ENCODE measurements at places on chromosomes 12 and 14.

- no peak for DNase-seq
These were observed 3.3 kb downstream of the PXN start for GRCh38 chr12:120261951-120262851.

GRCh38 chr14:37417833-37418232, 177.2 kb downstream of the FOXA1 start:
- no peak for DNase-seq

DNA sequence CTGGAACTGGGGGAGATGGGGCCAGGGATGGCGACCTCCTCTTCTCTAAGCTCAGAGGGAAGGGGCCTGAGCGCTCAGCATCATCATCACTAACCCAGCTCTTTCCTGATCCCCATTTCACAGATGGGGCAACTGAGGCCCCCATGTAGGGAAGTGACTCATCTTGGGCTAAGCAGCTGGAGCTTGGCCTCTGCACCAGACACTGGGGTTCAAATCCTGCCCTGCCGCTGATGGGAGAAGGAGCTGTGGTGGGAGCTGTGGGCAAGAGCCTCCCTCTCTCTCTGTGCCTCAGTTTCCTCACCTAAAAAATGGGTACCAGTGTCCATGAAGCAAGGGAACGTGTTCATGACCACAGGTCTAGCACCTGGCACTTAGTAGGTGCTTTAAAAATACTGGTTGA, 2.6 kb upstream of the TRPV4 start:
- no peak for DNase-seq

GRCh38 chr12:1595026-1595561, 713 bp upstream of the FBXL14 start:
- no peak for DNase-seq

DNA sequence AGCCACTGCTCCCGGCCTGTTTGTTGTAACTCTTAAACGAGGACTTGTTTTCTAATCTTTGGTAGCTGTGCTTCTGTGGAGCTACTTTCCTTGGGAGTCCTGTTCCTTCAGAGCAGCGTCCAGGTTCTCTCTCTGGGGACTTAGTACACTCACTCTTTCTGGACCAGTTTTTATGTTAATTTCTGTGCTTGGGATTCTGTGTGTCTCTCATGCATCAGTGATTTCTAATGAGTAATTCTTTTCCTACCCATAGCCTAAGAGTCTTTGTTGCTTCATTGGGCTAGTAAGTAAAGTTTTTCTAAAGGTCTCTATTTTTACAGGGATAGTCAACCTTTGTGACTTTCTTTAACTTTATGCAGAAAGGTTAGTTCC, 289.3 kb downstream of the FBXL14 start:
- DNase-seq, result no peak

GRCh38 chr14:55071870-55072640, 20.6 kb downstream of the MAPK1IP1L start:
- DNase-seq, result no peak

GRCh38 chr14:80055226-80055625, 156.1 kb downstream of the DIO2 start:
- no peak for DNase-seq

DNA sequence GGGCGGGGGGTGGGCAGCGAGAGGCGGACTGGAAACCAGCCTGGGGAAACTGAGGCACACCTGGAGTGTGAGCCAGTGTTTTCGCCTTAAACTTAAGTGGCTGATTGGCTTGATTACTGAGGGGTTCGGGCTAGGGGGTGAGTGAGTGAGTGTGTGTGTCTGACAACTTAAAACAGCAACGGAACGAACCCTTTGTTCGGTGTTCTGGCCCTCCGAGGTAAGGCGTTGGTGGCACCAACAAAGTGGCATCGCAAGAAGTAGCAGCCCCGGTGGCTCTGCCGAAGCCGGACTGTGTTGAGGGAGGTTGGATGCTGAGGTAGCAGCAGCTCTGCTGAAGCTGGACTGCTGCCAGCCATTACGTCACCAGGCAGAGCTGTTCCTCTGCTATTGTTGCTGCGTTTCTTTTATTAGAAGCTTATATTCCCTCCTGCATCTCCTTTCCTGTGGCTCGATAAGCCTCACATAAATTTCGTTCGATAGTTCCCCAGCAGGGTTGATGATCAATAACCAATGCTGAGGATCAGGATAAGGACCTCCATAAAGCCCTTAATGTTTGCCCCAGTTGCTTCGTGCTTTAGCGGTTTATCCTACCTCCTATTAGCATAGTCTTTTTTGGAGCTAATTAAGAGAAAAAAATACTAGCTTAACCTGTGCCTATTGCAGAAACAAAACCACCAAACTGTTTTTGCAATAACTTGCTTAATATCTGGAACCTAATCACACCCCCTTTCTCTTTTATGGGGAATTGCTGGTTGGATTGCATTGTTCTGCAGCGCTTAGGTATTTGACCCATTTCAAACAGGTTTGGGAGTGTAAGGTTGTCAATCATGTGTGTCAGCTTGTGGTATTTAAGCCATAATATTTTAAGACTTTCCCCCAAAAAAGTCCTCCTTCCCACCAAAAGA, 1.3 kb downstream of the GPR137C start:
- DNase-seq, result no peak

- DNase-seq, result no peak
These were observed 8.9 kb downstream of the FUT8 start for GRCh38 chr14:65421201-65421981.

- DNase-seq, result no peak
These were observed 67.0 kb downstream of the EML1 start for GRCh38 chr14:99860219-99860618.

- no peak for DNase-seq
These were observed 6.3 kb downstream of the RFLNA start for GRCh38 chr12:124301084-124301654.

- DNase-seq, result no peak
These were observed 127.7 kb upstream of the SFSWAP start for GRCh38 chr12:131583090-131583712.

- no peak for DNase-seq
These were observed 822.7 kb downstream of the NRXN3 start for GRCh38 chr14:78992867-78993266.

GRCh38 chr14:99968191-99968920, 96.9 kb upstream of the EVL start:
- no peak for DNase-seq

GRCh38 chr12:3455312-3455711, 35.7 kb upstream of the PRMT8 start:
- DNase-seq, result no peak

DNA sequence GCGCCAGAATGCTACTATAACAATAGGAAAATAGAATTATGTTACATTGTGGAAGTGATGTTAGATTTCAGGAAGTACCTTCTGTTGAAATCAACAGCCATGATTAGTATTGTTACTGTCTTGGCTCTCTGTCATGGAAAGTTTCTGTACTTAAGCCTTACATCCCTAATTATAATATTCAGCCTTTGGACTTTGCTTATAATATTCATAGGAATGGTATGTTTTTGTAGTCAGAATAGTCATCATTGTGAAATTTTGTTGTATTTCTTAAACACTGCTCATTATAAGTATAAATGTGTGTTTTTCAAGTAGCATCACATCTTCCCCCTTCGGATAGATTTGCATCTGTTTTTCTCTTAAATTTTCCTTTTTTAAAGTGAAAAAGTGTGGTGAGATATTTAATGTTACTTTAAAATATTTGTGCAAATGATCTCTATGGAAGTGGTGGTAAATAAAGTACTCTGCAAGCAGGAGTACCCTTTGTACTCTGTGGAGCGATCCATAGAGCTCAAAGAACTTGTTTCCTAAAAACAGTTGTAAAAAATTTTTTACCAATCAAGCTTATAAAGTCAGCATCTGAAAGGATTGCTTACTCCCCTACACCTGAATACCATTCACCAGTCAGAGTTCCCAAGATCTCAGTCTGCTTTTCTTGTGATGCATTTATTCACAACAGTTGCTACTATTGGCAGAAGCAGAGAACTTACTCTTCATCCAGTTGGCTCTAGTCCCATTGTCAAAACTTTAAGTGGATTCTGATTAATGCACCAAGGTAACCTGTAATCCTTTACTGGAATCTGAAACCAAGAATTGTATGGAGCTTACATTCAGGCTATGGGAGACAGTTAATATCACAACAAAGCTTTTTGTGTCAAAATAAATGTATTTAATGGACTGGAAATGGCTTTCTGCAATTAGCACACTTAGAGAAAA, 87.8 kb downstream of the RIC8B start:
- no peak for DNase-seq

DNA sequence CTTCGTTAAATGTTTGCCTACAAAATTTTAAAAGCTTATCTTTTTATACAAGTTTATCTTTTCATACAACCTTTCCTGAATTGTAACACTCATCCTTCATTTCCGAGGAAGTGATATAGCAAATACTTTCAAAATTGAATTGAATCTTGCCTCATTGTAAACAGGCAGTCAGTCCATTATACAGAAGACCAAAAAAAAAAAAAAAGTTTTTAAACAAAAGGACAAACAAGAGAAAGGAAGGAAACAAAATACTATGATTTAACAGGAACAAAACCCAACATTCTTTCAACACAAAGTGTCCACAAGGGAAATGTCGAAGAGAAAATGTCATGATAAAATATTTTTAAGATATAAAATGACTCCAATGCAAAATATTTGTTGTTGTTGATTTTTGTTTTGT, 8.5 kb downstream of the ATF7 start:
- no peak for DNase-seq

DNA sequence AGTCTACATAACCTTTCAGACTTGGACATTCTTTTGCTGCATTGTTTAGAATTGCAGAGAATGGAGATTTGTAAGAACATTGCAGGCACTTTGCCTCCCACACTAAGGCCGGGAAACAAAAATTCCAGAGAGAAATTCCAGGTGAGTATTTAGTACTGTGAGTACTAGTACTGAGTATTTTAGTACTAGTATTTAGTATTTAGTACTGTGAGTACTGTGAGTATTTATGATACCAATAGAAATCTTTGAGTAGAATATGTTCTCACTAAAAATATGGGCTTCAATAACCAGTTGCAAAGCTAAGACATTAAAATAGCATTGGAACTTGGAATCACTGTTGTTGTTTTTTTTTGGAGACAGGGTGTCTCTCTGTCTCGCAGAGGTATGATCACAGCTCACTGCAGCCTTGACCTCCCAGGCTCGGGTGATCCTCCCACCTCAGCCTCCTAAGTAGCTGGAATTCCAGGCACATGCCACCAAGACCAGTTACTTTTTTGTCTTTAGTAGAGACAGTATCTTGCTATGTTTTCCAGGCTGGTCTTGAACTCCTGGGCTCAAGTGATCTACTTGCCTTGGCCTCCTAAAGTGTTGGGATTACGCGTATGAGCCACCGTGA, 5.3 kb upstream of the HAUS4 start:
- DNase-seq, result no peak
